Spleen (tissue), 13 donors: ENCODE measurements at places on chromosomes 2 and 18. TPM values are rescaled to one million over a fixed set of nuclear protein-coding genes. Genes with fewer than 3 reads are reported as not detected.

ERICH2 gene
- polyA plus RNA-seq, result not detected

BMP10 gene
- not detected for polyA plus RNA-seq

ASTL gene
- polyA plus RNA-seq, result 0.24 TPM

OTOS gene
- polyA plus RNA-seq, result not detected

CMPK2 gene
- polyA plus RNA-seq, result 4.4 TPM

SLC38A11 gene
- 48.6 TPM for polyA plus RNA-seq

NOSTRIN gene
- 10.2 TPM for polyA plus RNA-seq

CAPN13 gene
- not detected for polyA plus RNA-seq

SLC4A3 gene
- 0.74 TPM for polyA plus RNA-seq

PLB1 gene
- polyA plus RNA-seq, result 3.8 TPM

FOXI3 gene
- polyA plus RNA-seq, result not detected

FBLN7 gene
- 2.1 TPM for polyA plus RNA-seq

DPP4 gene
- polyA plus RNA-seq, result 1.3 TPM

MEP1B gene
- polyA plus RNA-seq, result not detected

TUBA3E gene
- 0.11 TPM for polyA plus RNA-seq

PDE1A gene
- 1.5 TPM for polyA plus RNA-seq

NLRC4 gene
- 8.9 TPM for polyA plus RNA-seq

EGR4 gene
- polyA plus RNA-seq, result 0.03 TPM

SERPINB12 gene
- polyA plus RNA-seq, result not detected
